ENCODE measurements at places on chromosomes 1 and 21.

GRCh38 chr1:31775210-31775999, 11.3 kb upstream of the ADGRB2 start:
- DNase-seq = no peak

DNA sequence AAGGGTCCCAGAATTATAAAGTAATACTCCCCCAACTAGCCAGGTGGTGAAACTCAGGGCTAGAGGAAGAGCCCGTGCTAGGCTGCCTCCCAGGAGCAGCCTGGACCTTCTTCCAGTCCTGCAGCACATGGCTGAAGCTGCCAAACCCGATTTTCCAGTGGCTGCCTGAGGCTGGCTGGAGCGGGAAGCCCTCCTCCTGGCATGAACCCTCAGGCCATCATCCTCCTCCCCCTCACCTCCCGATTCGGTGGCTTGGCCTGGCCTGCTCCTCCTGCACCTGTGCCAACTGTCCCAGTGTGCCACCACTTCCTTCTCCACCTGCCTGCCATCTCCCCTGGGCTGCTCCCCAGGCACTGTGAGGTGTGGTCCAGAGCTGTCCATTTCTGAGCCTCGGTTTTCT, 3.0 kb upstream of the TSPAN1 start:
- DNase-seq = no peak

DNA sequence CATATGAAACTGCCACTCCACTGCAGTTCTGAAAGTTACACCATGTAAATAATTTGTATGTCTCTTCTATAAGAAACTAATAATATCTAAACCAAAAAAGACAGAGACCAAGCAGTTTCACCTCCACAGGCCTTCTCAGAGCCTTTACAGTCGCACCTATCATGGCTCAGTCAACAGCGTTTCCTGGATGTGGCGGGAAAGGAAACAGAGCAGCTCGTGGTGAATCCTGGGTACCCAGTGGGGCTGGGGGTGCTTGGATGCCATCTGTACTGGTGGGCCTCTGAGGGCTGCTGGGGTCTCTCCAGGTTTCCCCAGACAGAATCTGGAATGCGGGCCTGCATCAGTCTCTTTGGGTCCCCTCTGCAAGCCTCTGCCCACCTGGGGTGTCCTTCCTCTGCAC, 100.2 kb upstream of the CASZ1 start:
- DNase-seq = no peak

GRCh38 chr1:167330601-167331293, 110.1 kb downstream of the POU2F1 start:
- no peak for DNase-seq

DNA sequence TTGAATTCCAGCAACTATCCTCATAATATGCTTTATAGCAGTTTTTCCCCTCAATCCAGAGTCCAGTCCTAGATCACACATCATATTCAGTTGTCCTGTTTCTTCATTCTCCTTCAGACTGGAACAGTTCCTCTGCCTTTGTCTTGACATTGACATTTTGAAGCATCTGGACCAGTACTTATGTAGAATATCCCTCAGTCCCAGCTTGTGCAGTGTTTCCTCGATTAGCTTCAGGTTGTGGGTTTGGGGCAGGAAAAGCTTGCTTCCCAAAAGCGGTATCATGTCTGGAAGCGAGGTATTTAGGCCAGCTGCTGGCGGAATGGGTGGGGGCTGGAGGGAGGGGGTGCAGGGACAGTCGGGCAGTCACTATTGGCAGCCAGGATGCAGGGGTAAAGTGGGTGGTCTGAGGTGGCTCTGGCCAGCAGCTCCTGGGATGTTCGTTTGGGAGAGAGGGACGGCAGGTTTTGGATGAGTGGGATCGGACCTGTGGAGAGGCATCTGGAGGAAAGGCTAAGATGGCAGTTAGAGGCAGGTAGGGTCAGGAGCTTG, 6.5 kb downstream of the THEMIS2 start:
- DNase-seq = no peak

- no peak for DNase-seq
Measured at GRCh38 chr1:170318736-170319135, 173.0 kb downstream of the NTMT2 start.

GRCh38 chr1:55168353-55168752, 46.8 kb downstream of the USP24 start:
- no peak for DNase-seq

All from epithelial cell of proximal tubule (primary cell).